ENCODE measurements at places on chromosomes 2 and 18. TPM values are rescaled to one million over a fixed set of nuclear protein-coding genes. Genes with fewer than 3 reads are reported as not detected.

DSG1 gene
- not detected for total RNA-seq

DSEL gene
- 17.6 TPM for total RNA-seq

C1QL2 gene
- not detected for total RNA-seq

DNA sequence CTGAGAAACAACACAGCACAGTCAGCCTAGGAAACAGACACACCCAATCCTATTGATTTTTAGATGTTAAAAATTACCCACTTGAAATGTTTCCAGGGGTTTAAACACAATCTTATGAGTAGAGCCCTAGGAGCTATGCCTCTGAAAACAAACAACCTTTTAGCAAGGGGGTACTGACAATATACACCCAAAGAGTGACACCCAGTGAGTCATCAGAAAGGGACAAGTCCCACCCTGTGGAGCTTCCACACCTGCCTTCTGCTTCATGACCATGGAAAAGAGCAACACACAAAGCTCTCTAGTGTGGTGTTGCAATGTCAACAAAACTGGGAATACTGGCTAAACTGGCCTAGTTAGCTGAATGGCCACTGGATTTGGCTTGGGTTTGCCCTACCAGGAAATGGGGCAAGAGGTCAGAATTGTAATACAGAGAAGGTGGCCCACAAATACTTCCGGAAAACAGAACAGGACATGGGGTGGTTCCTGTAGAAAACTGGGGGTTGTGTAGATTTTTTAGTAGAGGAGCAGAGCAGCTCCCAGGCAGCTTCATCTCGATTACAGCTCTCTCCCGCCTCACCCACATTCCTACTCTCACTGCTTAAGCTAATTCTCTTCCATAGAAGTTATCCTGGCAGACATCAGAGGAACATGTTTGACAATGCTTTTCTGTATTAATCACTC is 98.2 kb downstream of the GAREM1 start:
- no peaks in the 10 kb centered on the region for H3K36me3 ChIP-seq
- H3K4me1 ChIP-seq: peaks cover 4% of the 10 kb centered on the region
- no peak overlapping the region for H3K27ac ChIP-seq
- no peak for DNase-seq
- no peak overlapping the region for H3K4me3 ChIP-seq
- H3K27me3 ChIP-seq: no peaks in the 10 kb centered on the region

GRCh38 chr2:127118038-127118437 is 11.1 kb upstream of the BIN1 start:
- no peaks in the 10 kb centered on the region for H3K27me3 ChIP-seq
- DNase-seq: no peak
- no peak overlapping the region for H3K4me3 ChIP-seq
- H3K4me1 ChIP-seq: peaks cover 20% of the 10 kb centered on the region
- no peaks in the 10 kb centered on the region for H3K36me3 ChIP-seq
- H3K27ac ChIP-seq: no peak overlapping the region

GRCh38 chr2:191869178-191869577 is 22.3 kb upstream of the CAVIN2 start:
- H3K4me1 ChIP-seq: peaks cover 18% of the 10 kb centered on the region
- no peak overlapping the region for H3K4me3 ChIP-seq
- no peaks in the 10 kb centered on the region for H3K36me3 ChIP-seq
- DNase-seq: no peak

DNA sequence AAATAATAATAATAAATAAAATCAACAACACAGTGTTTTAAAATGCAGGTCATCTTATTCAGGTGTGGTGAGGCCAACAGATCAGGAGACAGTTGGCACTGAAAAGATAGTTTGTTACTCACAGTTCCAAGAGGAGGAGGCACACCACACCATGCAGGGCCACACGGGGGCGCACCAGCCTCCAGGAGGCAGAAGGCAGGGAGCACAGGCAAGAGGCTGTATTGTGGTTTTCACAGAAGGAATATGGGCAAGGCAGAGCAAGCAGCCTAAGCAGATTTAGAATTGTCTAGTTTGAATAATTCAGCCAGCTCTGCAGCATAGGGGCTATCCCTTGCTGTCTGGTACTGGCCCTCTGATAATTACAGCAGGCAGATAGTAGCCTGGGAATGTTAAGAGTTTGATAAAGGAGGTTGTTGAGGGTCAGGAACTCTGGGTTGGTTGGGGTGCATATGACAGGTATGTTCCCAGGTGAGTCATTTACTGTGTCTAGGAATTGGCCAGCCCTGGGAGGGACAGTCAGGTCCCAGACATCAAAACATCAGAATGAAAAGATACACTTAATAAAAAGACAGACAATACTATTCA is 31.3 kb downstream of the KIAA2012 start:
- no peaks in the 10 kb centered on the region for H3K36me3 ChIP-seq
- DNase-seq: no peak
- H3K27me3 ChIP-seq: no peaks in the 10 kb centered on the region
- no peak overlapping the region for H3K27ac ChIP-seq
- H3K4me3 ChIP-seq: no peak overlapping the region

GRCh38 chr2:159907909-159908308 is 109.9 kb upstream of the CD302 start:
- DNase-seq: no peak
- peaks cover 16% of the 10 kb centered on the region for H3K27me3 ChIP-seq
- H3K36me3 ChIP-seq: no peaks in the 10 kb centered on the region
- no peak overlapping the region for H3K4me3 ChIP-seq
- peaks cover 8% of the 10 kb centered on the region for H3K4me1 ChIP-seq

- peaks cover 44% of the 10 kb centered on the region for H3K36me3 ChIP-seq
- H3K4me1 ChIP-seq: peaks cover 23% of the 10 kb centered on the region
- DNase-seq: no peak
- H3K4me3 ChIP-seq: no peak overlapping the region
- H3K27ac ChIP-seq: no peak overlapping the region
Observed at GRCh38 chr2:239189711-239190131, 211.1 kb downstream of the HDAC4 start.

GRCh38 chr2:26068602-26069298 is 34.9 kb downstream of the RAB10 start:
- peaks cover 6% of the 10 kb centered on the region for H3K36me3 ChIP-seq
- no peaks in the 10 kb centered on the region for H3K4me1 ChIP-seq
- H3K27me3 ChIP-seq: no peaks in the 10 kb centered on the region
- no peak overlapping the region for H3K4me3 ChIP-seq
- no peak overlapping the region for H3K27ac ChIP-seq
